ENCODE measurements at places on chromosomes 5 and 9.

GRCh38 chr5:128538250-128539037 lies 399 bp upstream of the FBN2 start:
- no peak for DNase-seq

DNA sequence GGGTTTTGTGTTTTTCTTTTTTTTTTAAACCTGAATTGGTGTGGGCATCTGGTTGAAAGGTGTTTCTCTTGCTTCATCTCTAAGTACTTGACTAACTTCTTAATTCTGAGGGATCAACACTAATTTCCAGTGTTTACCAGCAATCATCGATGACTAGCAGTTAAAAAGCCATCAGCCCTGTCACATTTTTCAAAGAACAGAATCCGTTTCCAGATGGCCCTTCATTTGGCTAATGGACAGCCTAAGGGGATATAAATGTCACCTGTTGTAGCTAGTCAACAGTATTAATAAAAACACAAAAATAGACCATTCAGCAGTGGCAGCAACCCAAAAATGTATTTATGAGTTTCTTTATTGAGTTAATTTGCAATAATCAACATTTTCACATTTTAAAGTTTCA lies 1076.5 kb downstream of the MAT2B start:
- peak; percentile 37 for DNase-seq

GRCh38 chr5:139668924-139669661 lies 20.9 kb downstream of the CXXC5 start:
- no peak for DNase-seq

GRCh38 chr5:175378444-175379028 lies 65.4 kb downstream of the DRD1 start:
- no peak for DNase-seq

DNA sequence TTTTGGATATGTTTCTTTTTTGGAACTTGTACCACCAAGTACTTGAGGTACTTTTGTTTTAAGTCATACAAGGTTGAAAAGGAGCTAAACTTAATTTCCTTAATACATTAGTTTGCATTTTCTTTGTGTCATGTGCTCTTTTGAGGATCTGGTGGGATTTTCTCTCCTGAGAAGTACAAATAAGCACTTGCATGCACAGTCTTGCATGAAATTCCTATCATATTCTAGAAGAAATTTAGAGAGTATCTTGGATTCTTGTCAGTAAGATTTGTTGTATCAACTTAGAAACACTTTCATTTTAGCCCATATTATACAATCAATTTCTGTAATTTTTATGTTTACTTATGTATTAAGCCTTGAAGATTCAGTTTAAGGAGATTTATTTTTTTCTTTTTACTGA lies 64.9 kb downstream of the CCNH start:
- DNase-seq: no peak

- no peak for DNase-seq
Observed at GRCh38 chr9:72268961-72269360, 96.0 kb downstream of the ZFAND5 start.

GRCh38 chr9:95588724-95589588 lies 72.2 kb upstream of the PTCH1 start:
- no peak for DNase-seq

DNA sequence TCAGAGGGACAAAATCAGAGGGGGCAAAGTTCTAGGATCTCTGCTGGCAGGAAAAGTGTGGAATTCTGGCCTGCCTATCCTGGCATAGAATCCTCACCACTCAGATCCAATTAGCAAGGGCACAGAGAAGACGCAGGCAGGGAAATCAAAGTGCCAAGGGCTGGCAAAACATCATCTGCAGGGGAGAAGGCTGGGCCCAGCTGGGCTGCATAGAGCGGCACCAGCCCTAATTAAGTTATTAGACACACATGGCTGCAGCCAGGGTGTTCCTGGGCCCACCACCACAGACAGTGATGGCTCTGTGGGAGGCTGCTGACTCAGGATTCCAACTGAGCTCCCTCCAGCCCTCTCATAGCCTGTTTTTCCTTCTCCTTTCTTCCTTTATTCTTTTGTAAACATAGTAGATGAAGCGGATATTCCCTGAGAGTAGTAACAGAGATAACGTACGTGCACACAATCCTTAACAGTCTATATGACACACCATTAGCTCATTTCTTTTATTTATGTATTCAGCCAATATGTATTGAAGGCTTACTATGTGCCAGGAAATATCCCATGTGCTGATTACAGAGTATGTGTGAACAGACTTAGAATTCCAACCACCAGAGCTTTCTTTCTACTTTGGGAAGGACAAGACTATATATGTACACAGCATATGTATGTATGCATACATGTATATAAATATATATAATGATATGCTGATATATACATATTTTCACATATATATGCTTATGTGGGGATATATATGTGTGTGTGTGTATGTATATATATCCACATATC lies 236.1 kb downstream of the ASTN2 start:
- no peak for DNase-seq

DNA sequence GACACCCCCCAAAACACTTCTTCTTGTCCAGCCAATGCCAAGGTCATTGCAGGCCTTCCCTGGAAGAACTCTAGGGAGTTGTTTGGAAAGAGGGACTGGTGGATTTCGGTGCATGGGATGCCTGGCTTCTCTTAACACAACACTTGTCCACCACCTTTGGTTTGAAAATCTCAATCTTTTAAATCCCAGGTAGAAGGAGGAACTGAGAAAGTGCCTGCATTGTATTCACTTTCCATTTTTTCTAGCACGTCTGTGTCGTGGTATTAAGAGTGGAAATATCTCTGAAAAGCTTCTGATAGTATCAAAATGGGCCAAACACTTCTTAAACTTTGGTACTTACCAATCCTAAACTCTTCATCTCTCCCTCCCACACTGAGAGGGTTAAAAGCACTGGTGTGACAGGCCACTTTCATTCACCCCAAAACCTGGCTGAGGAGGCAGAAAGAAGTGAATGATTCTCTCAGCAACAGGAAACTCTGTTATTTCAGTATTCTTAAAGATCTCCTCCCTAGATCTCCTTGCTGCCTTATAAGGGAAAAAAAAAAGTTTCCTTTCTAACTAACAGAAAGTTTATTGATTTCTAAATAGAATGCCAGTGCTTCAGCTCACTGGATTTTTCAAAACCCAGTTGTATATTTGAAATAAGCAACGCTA lies 3.9 kb upstream of the NFIB start:
- no peak for DNase-seq

GRCh38 chr9:115202960-115203751 lies 85.2 kb upstream of the TNC start:
- no peak for DNase-seq

GRCh38 chr5:88872971-88873370 lies 10.0 kb downstream of the MEF2C start:
- DNase-seq: no peak

DNA sequence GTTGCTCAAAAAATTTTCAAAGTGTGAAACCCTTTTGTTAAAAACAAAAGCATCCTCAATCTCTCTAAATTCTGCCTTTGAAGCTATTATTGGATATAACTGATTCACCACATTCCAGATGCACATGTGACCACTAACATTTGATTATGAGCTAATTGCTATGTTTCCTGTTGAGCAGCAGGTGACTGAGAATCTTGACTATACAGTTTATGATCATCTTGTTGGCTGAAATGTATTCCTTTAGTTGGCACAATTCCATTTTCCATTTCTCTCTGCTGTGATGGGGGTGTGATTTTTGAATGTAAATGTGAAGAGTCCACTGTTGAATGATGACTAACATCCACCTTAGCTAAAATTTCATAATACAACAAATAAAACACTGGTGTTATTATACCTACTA lies 10.7 kb downstream of the LYSMD3 start:
- DNase-seq: peak; percentile 70

DNA sequence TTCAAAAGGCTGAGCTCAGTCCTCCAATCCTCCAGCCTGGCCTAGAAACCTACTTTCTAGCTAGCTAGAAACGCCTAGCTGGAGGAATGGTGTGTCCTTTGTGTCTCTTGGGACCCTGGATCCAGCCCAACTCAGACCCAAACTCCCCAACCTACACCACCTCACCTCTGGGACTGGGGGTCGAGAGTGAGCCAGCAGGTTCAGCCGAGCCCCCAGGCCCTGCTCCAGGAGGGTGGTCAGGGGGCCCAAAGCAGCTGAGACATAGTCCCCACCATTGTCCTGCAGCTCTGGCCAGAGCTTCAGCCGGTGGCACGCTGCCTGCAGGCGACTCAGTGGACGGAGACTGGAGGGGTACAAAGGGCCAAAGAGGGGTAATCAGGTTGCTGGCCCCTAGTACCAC lies 6.2 kb downstream of the NOL6 start:
- DNase-seq: no peak

DNA sequence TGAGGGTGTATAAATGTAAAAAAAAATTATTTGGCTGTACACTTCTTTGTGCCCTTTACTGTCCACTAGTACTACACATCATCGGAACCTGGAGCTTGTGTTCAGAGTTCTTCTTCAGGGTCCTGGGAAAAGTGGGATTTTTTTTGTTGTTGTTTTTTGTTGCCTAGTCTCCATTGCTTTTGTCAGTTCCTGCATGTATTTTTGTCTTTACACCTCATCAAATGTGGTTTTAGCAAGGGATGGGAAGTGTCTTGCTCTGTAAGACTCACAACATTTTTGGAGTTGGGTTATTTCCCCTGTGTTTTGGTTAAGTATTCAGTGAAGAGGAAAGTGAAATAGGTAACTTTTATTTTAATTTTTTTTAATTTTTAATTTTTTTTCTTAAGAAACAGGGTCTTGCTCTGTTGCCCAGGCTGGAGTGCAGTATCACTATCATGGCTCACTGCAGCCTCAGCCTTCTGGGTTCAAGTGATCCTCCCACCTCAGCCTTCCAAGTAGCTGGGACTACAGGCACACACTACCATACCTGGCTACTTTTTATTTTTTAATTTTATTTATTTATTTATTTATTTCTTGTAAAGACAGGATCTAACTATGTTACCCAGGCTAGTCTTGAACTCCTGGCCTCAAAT lies 40.7 kb downstream of the GARNL3 start:
- no peak for DNase-seq

DNA sequence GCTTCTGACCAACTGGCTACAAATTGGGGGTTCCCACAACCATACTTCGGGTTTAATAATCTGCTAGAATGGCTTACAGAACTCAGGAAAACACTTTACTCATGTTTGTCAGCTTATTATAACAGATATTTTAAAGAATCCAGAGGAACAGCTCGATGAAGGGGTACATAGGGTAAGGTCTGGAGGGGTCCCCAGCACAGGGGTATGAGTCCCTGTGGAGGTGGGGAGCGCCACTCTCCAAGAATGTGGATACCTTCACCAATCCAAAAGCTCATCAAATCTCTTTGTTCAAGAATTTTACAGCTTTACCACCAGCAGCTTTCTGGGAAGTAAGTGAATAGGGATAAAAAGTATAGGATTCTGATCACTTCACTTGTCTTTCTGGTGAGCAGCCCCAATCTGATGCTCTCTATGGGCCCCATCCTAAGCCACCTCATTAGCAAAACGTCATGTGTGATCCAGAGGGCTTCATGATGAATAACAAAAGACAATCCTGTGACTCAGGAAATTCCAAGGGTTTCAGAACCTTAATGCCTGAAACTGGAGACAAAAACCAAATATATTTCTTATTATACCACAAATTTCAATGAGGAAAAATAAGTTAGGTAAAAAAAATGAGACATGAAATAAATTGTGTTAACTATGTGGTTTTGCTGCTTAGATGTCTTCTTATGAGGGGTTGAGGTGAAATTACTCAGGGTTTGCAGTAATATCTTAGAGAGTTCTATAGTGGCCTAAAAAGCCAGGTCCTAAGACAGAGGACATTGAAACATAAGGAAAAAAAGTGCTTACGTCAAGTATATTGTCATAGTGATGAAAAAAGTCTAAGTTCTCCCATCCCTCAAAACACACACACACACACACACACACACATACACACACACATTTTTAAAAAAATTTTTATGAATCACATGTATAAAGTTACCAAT lies 290.5 kb downstream of the ANXA1 start:
- DNase-seq: no peak

- DNase-seq: no peak
Observed at GRCh38 chr9:72844440-72844768, 108.4 kb downstream of the ALDH1A1 start.

- DNase-seq: no peak
Observed at GRCh38 chr5:145981589-145982571, 45.5 kb downstream of the SH3RF2 start.

DNA sequence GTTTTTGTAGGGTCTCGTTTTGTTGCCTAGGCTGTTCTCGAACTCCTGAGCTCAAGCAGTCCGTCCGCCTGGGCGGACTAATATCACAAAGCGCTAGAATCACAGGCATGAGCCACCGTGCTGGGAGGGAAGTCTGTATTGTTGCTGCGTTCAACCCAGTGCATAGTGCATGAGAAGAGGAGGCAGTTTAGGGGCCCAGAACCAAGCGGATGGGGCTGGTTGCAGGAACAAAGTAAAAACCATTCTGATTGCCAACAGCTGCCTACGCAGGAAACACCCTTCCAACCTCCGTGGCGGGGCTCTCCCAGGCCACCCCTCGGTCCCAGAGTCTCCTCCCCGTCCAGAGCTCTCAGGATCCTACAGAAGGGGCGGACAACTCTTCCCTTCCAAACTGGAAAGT lies 87.1 kb downstream of the ANXA2R start:
- no peak for DNase-seq

DNA sequence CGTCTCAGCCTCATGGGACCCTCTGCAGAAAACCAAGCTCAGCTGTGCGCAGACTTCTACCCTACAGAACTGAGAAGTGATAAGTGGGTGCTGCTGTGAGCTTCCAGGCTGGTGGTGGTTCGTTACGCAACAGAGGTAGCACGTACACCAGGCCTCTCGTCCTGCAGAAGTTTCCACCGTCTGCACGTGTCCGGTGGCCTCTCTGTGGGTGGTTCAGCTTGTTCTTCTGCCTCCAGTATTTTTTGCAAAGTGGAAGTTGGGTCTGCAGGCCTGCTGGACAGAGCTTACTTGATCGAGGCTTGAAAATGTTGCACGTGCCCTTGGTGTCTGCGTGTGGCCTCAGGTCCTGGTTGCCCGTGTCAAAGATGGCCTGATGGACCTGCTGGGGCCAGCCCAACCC lies 27.5 kb downstream of the KCNT1 start:
- no peak for DNase-seq

DNA sequence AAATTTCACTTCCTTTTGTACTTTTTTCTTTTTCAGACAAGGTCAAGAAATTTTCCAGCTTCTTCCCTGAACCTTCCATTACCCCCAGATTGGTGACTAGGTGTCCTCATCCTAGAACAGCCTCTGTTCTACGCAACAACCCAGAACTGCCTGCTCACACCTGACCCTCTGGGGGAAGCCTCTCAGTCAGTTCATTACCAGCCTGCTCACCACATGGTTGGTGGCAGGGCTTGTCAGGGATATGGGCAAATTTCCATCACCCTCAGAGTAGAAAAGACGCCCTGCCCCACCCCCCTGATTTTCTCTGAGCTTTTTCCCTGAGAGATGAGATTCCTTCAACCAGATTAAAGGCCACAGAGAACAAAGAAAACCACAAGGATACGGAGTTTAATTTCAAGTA lies 5.3 kb upstream of the CFAP95 start:
- DNase-seq: no peak

DNA sequence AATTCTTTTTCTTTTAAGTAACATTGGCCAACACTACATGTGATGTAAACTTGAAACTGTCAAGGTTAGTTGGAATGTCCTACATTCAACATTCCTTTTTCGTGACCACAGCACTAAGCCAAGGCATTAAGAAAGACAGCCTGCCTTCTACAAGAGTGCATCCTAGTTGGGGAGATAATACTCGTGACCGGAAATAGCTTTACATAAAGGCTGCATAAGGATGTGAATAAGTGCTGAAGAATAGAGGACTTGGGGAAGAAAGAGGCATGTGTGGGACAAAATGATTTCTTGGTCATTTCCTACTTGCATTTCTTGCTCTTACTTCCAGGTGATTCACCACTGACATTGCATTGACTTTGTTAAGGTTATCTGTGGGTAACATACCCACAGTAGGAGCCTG lies 282.0 kb downstream of the DMRT2 start:
- no peak for DNase-seq

- DNase-seq: no peak
Observed at GRCh38 chr5:150670275-150670947, 9.4 kb downstream of the MYOZ3 start.

Measured in NCI-H1930 (cell line).